ENCODE measurements at places on chromosomes 11 and 22.

- no peak for DNase-seq
These were observed 840.1 kb downstream of the JRKL start for GRCh38 chr11:97229936-97230335.

DNA sequence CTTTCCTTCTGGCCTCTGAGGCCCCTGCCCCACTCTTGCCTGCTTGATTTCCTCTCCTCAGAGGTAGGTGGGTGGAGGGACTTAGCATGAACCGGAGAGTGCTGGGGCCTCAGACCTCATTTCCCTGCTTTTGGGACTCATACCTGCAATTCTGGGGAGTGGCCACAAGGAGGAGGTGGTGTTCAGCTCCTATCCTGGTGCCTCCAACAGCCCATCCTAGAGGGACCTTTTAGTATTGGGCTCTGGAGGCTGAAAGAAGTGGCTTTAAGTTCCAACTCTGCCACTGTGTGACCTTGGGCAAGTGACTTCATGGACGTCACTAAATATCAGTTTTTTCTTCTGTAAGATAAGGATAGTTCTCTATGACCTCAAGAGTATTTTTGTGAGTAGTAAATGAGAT is 98.6 kb downstream of the KIAA1671 start:
- no peak for DNase-seq

DNA sequence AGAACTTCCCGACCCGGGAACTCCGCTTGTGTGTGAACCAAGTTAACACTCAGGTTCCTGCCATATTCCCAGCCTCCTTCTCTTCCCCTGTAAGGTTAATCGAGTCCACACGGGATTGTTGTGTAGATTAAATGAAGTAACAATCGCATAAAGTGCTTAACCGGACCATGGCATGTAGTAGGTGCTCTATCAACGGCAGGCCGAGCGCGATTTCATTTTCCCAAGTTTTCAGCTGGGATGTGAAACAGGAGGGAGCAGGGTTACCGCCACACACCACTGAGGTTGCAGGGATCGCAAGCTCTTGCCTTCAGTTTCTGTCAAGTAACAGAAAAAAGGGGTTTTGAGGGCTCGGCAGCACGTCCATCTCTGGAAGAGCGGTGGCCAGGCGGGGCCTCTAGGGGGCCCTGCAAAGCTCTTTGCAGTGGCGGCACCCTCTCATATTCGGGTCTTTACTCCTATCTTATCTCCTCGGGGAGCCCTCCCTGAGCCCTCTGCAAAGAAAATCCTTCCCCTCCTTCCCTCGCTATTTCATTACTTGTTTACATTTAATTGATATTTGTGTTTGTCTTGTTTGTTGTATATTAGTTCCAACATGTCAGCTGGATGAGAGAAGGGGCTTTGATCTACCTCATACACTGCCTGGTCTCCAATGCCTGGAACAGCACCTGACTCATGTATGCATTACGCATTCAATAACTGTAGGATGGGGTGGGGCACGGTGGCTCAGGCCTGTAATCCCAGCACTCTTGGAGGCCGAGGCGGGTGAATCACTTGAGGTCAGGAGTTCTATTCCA is 816 bp upstream of the PLEKHA7 start:
- peak; percentile 27 for DNase-seq

DNA sequence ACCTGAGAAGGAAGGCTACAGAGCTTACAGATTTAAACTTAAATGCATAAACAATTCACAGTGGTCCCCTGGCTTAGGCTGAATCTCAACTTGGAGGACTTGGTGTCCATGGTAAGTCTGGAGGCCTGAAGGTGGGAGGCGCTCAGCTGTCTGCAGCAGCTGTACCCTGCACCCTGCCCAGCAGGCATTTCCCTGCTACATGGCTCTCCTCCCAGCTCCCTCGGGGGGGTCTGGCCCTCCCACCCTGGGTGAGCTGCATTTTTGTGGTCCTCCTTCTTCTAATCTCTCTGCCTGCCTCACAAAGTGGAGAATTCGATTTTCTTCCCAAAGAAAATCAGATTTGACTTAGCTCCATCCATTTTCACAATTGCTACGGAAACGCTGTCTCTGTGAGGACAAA is 273.2 kb downstream of the KIRREL3 start:
- DNase-seq, result no peak

DNA sequence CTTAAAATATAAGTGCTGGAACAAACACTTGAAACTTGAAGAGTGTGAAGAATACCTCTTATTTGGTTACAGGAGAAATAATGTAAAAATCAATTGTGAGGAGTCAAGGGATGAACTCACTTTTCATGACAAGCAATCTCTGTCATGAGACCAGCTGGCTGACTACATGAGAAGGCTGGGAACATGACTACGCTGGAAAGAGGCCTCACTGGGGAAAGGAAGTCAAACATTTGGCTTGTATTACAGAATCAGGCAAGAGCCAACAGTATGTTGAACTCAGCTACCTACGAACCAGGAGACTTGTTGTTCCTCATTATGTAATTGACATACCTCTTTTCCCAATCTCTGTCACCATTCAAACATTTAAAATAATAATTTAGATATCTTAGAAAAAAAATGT is 14.4 kb downstream of the DCDC1 start:
- DNase-seq, result no peak

GRCh38 chr11:69928121-69928520 is 108.9 kb upstream of the FGF3 start:
- no peak for DNase-seq

DNA sequence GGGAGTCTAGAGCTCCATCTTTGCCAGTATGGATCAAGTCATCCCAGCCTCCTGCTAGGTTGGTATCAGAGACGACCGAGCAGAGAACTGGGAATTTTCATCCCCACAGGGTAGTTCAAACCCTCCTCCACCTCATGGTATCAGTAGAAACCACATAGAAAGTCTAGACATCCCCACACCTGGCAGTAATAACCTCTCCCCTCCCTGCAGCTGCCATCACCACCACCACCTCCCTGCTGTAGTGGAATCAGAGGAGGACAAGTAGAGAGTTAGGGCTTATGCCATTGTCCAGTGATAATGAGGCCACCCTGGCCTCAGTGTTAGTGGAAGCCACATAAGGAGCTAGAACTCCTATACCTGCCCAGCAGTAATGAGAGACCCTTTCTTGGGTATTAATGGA is 34.3 kb downstream of the BTG4 start:
- no peak for DNase-seq
